CD8-positive, alpha-beta memory T cell (primary cell): ENCODE measurements at places on chromosomes 1 and 21. TPM values are rescaled to one million over a fixed set of nuclear protein-coding genes. Genes with fewer than 3 reads are reported as not detected.

Gene PLA2G5
- not detected for total RNA-seq

Gene DSCAM
- not detected for total RNA-seq

Gene HLCS
- 13.4 TPM for total RNA-seq

Gene SPRR2F
- not detected for total RNA-seq

Gene RNF186
- not detected for total RNA-seq

Gene TBX19
- 0.91 TPM for total RNA-seq

Gene KLF17
- total RNA-seq, result not detected

Gene OR2G3
- not detected for total RNA-seq

Gene NR1I3
- total RNA-seq, result not detected

DNA sequence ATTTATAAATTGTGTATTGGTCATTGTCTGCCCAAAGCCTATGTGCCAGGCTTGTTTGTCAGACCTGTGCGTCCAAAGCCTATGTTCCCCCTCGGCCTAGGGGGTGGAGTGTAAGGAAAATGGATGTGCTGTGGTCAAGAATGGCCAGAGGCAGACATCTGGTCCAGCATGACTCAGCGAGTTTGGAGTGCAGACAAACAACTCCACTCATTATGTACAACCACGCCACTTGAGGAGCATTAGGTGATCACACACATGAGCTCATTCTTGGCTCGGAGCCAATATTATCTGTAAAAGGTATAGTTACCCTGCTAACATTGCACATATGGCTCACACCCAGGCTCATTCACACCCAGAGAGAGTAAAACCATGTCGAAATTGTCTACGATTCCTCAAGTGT, 1047.6 kb upstream of the ADGRL4 start:
- DNase-seq, result no peak

- no peak for DNase-seq
Measured at GRCh38 chr21:38671773-38672172, 134.0 kb upstream of the ETS2 start.

- no peak for DNase-seq
Measured at GRCh38 chr1:34796990-34797389, 4.2 kb downstream of the GJA4 start.

DNA sequence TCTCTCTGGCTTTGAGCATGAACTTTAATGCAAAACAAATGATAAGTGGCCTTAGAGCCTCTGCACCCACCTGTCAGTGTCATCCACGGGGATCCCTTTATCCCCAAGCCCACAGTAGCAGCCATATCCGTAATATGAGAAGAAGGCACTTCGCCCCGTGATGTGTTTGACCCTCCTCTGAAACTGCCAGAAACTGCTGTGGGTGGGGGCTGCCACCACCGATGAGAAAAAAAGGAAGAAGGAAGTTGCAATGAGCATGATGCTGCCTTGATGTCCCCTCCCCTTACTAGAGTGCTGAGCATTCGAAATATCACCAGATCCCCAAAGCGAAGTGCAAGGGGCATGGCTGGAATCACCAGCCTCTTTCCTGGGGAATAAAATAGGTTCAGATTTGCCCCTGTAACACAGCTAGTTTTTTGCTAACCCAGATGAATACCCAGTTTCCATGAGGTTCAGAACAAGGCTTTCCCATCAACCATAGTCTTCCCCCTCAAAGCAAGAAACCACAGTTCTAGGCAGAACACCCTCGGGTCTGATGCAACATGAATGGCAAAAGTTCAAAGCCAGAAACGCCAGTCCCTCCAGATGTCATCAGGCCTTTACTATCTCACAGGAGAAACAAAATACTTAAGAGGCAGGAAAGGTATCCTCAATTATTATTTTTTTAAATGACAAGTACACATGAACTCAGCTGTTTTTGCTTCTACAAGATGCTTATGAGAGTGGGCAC, 10.8 kb upstream of the UBXN10 start:
- no peak for DNase-seq

DNA sequence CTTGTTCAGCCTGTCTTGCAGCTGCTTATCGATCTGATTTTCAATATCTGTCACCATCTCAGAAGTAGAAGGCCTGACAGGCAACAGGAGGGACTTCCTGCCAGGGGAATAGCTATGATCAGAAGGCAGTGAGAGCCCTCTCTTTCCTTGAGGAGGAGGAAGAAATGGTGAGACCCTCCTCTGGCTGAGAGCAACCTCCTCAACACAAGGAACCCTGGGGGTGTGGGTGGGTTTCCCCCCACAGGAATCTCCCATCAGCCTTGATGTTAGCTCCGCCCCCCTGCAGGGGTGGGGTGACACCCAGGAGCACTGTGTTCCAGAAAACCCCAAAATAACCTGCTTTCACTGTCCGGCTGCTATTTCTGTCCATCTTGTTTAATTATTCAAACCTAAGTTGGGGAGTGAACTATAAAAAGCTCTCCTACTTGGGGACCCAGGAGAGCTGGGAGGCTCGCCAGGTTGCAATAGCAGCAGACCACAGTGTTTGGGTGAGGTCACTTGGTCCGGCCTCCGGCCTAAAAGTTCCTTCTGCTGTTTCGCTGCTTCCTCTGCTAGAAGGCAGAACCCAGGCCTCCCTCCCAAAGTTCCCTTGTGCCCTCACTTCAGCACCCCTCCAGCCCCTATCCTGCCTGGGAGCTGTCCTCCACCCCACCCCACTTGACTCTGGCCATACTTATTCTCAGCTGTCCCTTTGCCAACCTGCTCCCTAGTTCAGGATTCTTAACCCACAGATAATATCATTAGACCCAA, 7.8 kb upstream of the MEF2D start:
- no peak for DNase-seq

DNA sequence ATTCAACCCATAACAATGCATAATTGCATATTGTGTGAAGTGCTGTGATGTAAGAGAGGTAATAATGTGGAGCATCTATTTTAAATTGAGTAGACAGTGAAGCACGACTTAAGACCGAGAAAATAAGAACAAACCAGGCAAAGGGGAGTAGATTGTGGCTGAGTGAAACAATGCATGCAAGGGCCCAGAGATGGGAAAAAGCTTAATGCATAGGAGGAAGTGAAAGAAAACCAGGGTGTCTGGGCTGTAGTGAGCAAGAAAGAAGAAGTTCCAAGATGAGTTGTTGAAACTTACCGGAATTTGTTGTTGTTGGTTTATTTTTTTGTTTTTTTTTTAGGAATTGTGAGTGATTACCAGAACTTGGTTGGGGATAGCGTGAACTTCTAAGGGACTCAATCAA, 104.7 kb downstream of the SNX7 start:
- no peak for DNase-seq

DNA sequence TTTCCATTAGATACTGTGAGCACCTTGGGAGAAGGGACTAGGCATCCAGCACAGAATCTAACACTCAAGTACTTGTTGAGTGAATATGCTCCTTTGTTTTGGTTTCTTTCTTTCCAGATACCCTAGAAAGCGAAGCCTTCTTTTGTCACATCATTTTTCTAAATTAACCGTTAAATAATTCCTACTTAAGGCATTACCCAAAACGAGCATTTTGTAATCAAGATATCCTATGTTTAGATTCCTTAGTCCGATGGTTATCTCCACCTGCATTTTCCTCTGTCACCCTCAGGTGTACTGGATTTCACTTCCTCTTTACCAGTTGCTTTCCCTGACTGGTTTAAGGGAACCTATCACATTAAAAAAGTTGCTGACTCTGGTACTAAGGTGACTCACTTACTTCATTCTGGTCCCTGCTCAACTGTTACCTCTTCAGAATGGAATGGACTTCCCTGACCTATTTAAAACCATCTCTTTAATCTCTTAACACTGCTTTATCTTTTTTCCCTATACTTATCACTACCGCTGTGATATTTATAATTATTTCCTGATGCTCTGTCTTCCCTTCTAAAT, 3.2 kb downstream of the B3GALNT2 start:
- DNase-seq, result no peak

GRCh38 chr21:18178509-18178908, 66.1 kb upstream of the CHODL start:
- DNase-seq, result no peak

DNA sequence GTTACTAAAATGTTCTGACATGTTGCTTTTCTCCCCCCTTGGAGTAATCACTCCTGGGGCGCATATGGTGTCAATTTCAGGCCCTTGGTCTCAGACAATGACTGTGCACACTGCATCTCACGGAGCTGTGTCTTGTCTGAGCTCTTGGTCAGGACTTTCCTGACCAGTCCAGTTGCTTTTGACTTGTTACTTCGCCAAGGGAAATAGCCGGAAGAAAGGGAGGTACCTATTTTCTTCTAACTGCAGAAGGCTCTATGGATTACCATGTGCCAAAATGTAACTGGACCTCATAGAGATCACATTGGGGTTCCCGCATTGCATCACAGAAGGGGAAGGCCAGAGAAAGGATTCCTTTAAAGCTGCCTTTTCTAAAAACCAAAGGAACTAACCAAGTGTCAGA, 68.6 kb downstream of the SPAG17 start:
- no peak for DNase-seq

- no peak for DNase-seq
Measured at GRCh38 chr1:209854196-209854595, 26.4 kb downstream of the UTP25 start.

GRCh38 chr1:204363335-204364114, 3.8 kb upstream of the PLEKHA6 start:
- DNase-seq, result peak; percentile 60

GRCh38 chr21:39004634-39005501, 178.4 kb downstream of the PSMG1 start:
- no peak for DNase-seq

GRCh38 chr1:154212083-154212482, 6.0 kb upstream of the CFAP141 start:
- no peak for DNase-seq

DNA sequence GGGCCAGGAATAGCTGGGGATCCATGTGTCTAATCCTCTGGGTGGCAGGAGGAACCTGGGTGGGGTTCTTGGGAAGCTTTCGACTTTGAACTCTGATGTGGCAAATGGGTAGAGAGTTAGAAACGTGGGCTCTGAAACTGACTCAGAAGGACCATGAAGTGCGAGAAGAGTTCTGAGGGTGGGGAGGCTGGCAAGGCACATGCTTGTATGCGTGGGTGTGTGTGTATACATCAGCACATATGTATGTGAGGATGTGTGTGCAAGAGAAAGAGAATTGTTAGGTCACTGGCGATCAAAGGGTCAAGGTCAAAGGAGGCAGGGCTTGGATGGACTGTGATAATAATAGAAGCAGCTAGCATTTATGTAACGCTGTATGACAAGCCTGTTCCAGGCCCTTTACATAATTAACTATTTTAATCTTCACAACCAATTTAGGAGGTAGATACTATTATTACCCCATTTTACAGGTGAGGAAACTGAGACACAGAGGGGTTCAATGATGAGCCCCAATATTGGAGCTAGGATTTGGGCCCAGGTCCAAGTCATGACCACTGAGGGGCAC, 84.5 kb upstream of the POU3F1 start:
- no peak for DNase-seq
